Neural progenitor cell (in vitro differentiated cells): ENCODE measurements at places on chromosomes 12 and 14. TPM values are rescaled to one million over a fixed set of nuclear protein-coding genes. Genes with fewer than 3 reads are reported as not detected.

- no peak for DNase-seq
These were observed 838.0 kb downstream of the RPS29 start for GRCh38 chr14:48748151-48748675.

DNA sequence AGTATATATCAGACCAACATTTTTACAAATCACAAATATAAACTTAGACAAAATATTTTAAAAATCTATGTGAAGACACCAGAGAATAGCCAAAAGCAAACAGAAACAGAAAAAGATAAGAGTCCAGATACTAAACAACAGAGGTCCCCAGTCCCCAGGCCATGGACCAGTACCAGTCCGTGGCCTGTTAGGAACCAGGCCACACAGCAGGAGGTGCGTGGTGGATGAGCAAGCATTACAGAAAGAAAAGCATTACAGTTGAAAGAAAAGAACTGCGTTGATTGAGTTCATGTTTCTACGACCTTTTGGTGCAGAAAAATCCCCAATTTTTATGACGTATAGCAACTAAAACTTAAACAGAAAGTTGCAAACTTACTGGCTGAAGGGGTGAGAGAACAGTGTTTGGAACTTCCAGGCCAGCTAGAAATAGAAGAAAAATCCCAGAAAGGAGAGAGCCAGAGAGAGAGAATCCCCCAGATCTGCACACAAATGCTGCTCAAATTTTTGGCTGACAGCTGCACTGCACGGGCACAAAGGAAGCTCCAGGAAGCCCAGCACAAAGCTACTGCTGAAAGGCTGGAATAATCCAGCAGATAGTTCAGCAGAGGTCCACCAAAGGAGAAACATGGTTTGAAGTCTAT, 159.6 kb upstream of the C14orf180 start:
- no peak for DNase-seq

DNA sequence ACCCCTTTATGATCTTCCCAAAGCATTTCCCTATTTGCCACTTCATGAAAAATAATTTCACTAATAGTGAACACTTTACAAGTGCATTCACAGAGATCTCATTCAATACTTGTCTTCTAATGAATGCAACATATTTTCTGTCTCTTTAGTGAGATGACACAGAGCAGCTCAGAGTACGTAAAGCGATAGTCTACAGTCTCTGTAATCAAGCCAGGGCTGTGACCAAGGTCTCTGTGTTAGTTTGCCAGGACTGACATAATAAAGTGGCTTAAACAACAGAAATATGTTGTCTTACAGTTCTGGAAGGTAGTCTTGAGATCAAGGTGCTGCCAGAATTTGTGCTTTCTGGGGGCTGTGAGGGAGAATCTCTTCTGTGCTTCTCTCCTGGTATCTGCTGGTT, 33.1 kb upstream of the FRS2 start:
- no peak for DNase-seq

DNA sequence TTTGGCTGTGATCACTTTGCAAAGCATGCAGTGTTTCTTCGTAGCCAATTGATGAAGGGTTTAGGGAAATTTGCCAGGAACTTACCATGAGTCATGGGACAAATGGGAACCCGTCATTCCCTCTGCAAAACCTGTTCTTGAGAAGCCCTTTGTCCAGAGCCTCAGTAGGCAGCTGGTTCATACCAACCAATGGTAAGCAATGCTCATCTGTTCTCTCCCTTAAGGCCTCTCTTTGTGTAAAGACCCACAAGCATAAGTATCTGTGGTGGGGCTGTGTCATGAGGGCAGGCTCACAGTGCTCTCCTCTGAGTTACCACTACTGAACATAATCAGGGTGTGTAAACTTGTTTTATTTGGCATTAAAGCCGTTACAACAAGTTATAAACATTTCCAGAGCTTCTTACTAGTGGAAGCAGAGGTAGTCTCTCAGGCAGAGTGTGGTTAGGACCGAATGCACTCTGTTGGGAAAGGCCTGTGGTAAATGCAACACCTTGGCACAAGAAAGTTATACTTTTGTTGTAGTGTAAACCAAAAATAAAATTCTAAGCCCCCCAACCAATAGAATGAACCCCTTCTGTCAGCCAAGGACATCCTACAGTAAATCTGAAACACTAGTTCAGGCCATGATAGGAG, 119.8 kb downstream of the SINHCAF start:
- DNase-seq = no peak

DNA sequence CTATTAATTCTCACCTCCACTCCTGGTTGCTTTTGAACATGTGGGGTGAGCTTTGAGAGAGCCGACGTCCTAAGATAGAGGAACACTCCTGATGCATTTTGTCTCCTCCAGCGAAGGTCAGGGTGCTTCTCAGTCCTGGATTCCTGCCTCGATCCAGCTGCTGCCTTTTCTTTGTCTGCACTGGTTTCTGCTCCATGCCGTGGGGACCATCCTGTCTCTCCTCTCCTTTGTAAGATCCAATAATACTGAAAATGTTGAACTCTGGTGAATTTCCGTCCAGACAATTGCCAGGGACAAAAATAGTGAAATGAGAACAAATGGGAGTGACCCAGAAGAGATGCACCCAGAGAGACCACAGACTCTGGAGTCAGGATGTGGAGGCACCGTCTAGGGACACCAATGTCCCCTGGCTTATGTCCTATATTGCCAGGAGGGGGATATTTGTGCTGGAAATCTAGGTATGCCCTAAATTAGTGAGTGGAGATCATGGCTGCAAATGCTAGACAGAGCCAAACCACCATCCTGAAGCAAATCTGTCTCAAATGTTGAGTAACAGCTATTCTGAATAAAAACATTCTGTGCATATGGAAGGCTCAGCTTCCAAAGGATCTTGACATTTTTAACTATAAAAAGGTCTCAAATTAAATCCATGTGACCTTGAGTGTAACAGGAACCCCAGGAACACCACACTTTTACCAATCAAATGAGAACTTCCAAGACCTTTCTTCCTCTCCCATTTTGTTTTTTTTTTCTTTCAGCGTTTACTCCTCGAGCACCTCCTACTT, 170.9 kb downstream of the PPM1H start:
- no peak for DNase-seq

DNA sequence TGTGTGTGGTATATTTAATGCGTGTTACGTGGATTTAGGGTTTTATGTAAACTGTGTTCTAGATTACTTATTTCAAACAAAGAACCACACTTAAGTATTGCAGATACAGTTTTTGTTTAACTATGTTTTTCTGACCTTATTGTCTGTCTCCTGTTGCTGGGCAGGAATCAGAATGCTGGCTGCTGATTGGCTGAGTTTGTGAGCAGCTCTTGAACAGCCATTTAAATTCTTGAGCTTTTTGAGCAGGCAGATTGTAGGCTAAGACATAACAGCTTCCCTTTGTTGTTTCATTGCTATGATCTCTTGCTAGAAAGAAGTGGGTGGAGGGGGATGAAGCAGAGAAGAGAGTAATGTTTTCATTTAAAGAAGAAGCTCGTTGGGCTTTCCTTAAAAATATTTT, 52.2 kb downstream of the ATF7IP start:
- peak; percentile 88 for DNase-seq

PTPRO gene
- 3.7 and 5.8 TPM in 2 replicates for total RNA-seq

PTPRB gene
- 0.06 TPM in 1 of 2 replicates, not detected in the other for total RNA-seq

ZNF268 gene
- total RNA-seq = 42.7 and 54.2 TPM in 2 replicates

LMNTD1 gene
- total RNA-seq = not detected in 2 replicates

LAG3 gene
- total RNA-seq = 0.45 and 2.9 TPM in 2 replicates

TSPAN8 gene
- not detected in 2 replicates for total RNA-seq

ACVRL1 gene
- total RNA-seq = 0.22 and 2.0 TPM in 2 replicates
